ENCODE measurements at places on chromosomes 13 and 19. TPM values are rescaled to one million over a fixed set of nuclear protein-coding genes. Genes with fewer than 3 reads are reported as not detected.

SHC2 gene
- total RNA-seq = 2.0 TPM

CCDC8 gene
- total RNA-seq = 32.1 TPM

ZSCAN1 gene
- total RNA-seq = 1.4 TPM

SPATA13 gene
- 58.2 TPM for total RNA-seq

S1PR4 gene
- total RNA-seq = not detected

APOC4 gene
- not detected for total RNA-seq

ZNF835 gene
- total RNA-seq = 4.6 TPM

LYPD3 gene
- total RNA-seq = 0.31 TPM

RFPL4AL1 gene
- not detected for total RNA-seq

GZMM gene
- total RNA-seq = 2.5 TPM

ZNF296 gene
- 3.0 TPM for total RNA-seq

SYNE4 gene
- total RNA-seq = 0.70 TPM

ZNF85 gene
- total RNA-seq = 1.4 TPM
